Activated T-helper 1 cell treated with Interleukin-2 at 50 U/mL for 16 hours (primary cell): ENCODE measurements at places on chromosomes 16 and 17.

DNA sequence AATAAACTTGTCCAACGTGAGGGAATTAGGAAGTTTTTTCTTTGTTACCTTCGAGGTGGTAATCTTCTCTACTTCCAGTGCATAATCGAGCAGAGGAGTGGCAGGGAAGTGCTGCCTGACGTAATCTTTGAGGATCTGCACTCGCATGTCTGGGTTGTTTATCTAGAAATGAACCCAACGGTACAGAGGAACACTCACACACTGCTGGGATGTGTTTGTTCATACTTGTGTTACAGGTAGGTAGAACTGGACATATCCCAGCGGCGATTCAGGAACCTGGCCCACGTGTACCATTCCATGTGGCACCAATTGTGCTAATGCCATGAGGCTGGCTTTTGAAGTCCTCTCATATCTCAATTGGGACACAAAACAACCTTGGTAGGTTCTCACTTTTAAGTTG, 4.2 kb upstream of the KLHL11 start:
- no peak for DNase-seq

DNA sequence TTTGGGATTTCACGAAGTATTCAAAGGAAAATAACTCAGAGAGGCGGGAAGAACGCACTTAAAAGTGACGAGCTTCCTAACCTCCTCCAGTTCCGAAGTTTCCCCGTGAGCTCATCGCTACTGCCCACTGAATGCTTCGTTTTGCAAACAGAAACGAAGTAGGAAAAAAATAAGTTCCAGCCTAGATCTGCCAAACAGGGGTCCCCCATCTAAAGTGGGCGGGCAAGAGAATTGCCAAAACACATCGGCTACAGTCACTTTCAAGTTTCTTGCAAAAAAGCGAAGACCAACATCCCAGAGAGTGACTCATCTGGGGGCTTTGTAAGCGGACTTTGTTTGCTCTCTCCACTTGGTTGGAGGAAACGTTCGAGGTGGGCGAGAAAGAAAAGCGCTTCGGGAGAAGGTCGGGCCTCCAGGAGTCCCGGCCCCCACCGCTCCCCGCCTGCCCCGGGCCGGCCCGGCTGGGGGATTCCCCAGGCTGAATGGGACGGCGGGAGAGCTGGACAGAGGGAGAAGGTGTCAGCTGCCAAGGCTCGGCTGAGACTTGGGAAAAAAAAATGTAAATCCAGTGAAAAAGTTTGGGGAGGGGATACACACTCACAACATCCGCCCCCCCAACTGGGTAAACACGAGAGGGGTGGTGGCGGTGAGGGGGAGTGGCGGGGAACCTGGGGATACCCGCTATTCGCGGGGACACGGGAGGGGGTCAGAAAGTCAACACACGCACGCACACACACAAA, 1.0 kb downstream of the VEZF1 start:
- DNase-seq = peak; percentile 21

DNA sequence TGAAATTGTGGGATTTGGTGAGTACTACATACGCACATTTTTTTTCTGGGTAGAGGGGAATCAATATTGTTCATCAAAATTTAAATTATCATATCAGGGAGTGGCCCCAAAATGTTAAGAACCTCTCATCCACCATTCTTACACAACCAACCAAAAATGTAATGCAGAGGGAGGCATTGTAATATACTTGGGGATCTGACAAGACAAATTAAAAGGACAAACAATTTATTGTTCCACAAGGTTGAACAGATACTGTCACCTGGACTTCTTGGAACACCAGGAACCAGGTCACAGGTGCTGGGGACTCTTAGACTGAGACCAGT, 14.7 kb upstream of the HOXB9 start:
- no peak for DNase-seq

DNA sequence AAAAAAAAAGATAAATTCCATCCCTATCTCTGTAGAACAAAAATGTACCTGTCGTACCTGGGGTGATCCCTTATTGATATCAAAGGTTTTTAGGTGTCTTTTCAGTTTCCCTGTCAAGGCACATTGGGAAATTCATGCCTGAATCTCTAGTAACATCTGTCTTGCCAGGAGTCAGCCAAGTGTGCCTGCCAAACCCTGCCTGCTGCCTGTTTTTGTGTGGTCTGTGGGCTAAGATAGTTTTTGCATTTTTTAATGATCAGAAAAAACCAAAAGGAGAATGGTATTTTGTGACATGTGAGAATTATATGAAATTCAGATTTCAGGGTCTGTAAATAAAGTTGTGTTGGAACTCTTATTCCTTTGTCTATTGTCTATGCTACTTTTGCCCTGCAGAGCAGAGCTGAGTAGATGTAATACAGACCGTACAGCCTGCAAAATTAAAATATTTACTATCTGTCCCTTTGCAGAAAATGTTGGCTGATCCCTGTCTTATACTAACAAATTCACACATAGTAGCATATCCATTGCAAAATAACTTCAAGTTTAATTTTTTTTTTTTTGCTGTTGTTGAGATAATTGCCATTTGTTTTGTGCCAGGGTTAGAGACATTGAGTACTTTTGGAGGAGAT, 13.0 kb upstream of the CHP2 start:
- DNase-seq = no peak

GRCh38 chr17:31226950-31227349, 70.1 kb downstream of the OMG start:
- no peak for DNase-seq
